ENCODE measurements at places on chromosomes 7 and 10.

- DNase-seq: no peak
Measured at GRCh38 chr7:826230-826917, 5.9 kb upstream of the SUN1 start.

DNA sequence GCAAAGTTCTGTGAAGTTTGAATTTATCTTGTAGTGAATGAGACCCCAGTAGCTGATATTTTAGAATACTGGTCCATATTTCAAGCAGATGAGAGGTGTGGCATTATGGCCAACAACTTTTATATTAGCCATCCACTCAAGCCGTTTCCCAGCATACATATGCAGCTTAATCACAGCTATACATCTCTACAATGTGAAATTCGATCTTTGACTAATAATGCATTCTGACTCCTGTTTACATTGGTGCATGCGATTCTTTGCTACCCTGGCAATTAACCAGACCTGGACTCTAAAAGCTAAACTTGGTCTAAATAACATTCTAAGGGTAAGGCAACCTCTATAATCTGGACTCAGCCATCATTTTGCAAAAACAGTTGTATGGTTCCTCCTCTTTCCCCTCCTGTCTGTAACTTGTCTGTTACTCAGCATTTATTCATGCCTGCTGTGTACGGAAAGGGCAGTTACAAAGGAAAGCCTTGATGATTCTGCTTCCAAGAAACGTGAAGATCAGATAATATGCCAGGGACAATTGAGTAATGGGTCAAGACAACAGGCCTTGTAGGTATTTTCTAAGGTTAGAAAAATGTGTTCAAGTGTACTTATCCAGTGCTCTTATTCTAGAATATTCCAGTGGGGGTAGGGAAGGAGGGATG, 50.6 kb downstream of the PNLIPRP2 start:
- DNase-seq: no peak

- DNase-seq: no peak
Measured at GRCh38 chr10:89364531-89364930, 13.3 kb upstream of the IFIT1B start.

DNA sequence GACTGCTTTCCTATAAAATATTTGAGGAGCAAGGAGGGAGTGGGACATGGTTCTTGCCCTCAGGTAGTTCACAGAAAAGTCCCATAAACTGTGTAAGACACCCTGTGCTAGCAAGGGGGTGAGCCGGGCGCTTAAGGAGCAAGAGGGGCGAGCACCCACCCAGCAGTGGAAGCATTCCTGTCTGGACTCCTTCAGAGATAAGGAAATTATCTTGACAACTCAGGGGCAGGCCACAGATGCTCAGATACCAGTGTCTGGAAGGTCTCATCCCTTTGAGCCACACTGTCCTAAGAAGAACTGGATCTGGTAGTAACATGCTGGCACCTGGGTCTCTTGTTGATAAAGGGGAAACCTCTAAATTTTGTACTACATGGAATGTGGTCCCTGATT, 54.1 kb downstream of the DAGLB start:
- DNase-seq: no peak

- DNase-seq: no peak
Measured at GRCh38 chr10:44935201-44935965, 24.2 kb upstream of the RASSF4 start.

GRCh38 chr7:142420554-142421362, 162.9 kb upstream of the PRSS58 start:
- no peak for DNase-seq

DNA sequence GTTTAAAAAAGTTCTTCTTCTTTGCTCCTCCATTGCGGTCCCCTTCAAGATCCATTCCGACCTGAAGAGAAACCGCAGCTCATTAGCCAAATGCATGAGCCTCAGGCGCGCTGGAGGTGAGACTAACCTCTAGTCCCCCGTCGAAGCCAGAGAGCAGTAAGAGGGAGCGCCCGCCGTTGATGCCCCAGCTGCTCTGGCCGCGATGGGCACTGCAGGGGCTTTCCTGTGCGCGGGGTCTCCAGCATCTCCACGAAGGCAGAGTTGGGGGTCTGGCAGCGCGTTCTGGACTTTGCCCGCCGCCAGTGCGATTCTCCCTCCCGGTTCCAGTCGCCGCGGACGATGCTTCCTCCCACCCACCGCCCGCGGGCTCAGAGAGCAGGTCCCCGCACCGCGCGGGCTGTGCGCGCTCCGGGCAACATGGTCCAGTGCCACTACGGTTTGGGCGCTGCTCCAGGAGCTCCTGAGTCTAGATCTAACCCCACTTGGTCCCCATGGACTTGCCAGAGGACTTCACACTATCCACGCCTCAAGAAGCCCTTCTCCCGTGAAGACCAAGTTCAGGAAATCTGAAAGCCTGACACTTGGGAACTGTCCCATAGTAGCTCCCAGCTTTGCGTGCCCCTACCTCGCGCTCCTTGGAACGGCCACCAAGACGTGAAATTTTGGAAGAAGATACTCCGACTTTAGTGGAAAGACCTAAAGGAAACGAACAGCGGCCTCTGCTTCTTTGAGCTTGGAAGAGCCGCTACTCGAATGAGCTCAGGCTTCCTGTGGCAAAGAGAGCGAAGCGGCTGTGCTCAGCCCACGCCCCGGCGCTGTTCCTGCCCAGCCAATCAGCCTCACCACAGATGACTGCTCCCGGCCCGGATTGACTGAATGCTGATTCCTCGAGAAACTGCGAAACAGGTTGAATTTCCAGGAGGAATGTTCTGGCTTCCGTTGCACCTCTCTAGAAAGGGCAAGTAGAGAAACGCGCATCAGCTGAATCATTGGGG, at the start of gene ABCB1:
Gene ABCB1 (minus strand): TSS at position 755 of the 995 bp plus-strand sequence. CDS start 700 bp downstream, at position 55.
- peak; percentile 72 for DNase-seq

- no peak for DNase-seq
Measured at GRCh38 chr7:47039089-47039648, 542.7 kb downstream of the TNS3 start.

DNA sequence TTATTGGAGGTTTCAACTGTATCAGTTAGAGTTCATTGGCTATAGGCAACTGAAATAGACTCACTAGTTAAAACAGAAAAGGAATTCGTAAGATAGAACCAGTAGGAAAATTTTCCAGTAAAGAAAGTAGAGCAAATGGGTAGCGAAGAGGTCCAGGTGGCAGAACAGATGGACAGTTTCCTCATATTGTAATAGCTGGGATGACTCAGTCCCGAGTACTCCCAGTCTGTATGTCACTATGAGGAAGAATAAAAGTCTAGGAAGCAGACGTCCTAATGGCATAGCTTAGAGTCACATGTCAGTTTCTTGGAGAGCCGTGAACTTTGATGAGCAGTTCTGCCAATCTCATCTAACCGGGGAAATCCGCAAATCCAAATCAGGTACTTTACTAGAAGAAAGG, 95.3 kb downstream of the RNF32 start:
- no peak for DNase-seq

GRCh38 chr10:62794306-62794705, 10.2 kb upstream of the ADO start:
- no peak for DNase-seq

DNA sequence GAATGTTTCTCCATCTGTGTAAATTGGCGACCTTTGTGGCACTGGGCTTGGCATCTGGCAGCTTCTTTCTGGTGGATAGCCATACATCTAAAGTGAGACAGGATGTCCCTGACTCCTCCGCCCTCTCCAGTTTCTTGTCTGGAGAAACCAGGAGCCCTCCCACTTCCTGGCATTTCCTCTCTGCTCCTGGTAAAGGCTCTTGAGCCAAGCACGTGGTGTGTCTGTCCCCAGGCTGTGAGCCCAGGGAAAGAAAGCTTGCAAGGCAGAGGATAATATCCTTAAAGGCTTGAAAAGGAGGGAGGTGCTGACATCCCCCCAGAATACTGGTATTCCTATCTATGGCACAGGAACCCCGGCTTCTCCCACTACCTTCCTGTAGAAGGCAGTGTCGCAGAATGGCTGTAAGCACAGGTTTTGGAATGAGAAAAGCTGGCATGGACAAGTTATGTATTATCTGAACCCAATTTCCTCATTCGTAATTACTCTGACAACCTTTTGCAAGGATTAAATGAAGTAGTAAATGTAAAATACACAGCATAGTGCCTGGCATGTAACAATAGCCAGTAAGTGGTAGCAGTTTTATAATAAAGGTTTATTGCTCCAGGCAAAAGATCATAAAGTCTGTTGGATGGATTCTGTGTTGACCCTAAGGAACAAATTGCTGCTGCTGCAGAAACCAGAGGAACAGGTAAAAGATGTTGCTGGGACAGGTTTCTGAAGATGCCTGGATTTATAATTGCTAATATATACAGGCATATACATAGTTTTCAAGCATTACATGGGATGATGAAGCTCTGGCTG, 11.8 kb upstream of the ACSL5 start:
- no peak for DNase-seq

All from CD4-positive, alpha-beta T cell (primary cell).